ENCODE measurements at places on chromosomes 7 and 10. TPM values are rescaled to one million over a fixed set of nuclear protein-coding genes. Genes with fewer than 3 reads are reported as not detected.

The OR2A12 gene
- total RNA-seq, result not detected

The C7orf57 gene
- not detected for total RNA-seq

- DNase-seq, result no peak
Measured at GRCh38 chr7:37359662-37360444, 88.8 kb downstream of the ELMO1 start.

The VWC2 gene
- total RNA-seq, result not detected

The ACTL6B gene
- total RNA-seq, result 0.13 TPM

DNA sequence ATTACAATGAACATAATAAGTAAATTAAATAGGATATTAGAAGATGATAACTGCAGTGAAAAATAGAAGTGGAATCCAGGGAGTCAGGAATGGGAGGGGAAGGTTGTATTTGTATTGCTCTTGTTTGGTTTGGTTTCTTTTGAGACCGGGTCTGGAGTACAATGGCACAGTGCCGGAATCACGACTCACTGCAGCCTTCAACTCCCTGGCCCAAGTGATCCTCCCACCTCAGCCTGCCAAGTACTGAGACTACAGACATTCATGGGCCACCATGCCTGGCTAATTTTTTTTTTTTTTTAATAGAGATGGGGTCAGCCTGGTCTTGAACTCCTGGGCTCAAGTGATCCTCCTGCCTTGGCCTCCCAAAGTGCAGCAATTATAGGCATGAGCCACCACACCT lies 59.9 kb upstream of the LRRC4 start:
- DNase-seq, result no peak

DNA sequence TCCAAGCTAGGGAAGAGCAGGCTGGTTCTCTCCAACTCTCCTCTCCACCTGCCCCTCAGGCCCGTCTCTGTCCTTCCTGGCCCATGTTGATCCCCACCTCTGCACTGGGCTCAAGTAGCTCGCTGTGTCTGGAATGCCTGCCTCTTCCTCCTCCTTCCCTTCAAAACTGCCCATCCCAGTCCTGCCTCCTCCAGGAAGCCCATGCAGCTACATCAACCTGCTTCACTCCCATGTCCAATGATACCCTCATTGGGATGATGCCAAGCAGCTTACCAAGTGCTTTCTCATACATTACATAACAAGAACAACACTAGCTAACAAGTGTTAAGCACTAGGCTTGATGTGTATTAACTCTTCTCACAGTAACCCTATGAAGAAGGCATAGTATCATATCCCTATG lies 8.2 kb downstream of the ASB10 start:
- no peak for DNase-seq

The OGDHL gene
- 0.08 TPM for total RNA-seq

- DNase-seq, result no peak
Measured at GRCh38 chr10:76681153-76681552, 956.5 kb downstream of the KCNMA1 start.

The AFAP1L2 gene
- total RNA-seq, result 13.9 TPM

- DNase-seq, result peak; percentile 73
Measured at GRCh38 chr7:29105752-29106668, 40.3 kb downstream of the CPVL start.

DNA sequence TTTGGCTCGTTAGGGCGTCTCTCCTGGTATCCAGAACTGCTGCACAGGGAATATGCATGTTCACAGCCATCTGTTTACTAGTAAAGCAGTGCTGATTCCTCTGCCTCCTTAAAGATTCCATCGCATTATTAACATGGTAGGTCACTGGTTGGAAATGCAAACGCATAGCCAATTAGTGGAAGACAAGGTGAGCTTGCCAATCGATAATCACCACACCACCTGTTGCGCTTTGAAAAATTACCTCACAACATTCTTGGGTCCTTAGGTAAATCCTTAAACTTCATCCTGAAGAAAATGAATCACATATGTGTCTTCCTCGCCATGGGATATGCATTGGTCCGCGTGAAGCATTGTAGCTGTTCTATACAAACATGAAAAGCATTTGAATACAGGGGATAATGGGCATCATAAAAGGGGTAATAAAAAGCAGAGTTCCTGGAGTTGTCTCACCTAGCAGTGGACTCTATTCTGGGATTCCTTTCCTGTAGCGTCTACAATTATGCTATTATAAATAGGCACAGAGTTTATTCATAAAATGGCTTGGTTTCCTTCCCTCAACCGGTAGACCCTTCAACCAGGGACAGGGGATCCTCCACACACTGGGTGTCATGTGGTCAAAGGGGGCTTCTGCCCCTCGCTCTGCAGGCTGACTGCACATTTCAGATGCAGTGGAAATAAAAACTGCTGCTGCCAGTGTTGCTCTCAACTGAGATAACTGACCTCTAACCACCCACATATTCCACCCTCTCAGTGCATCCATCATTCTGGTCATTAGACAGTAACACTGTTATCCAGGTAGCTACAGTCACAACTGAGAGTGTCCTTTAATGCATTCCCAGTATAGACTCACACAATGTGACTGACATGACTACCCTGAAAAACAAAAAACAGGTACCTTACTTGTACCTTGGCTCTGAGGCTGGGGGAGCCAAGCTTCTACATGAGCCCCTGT lies 389.2 kb upstream of the NFE2L3 start:
- DNase-seq, result no peak

- no peak for DNase-seq
Measured at GRCh38 chr10:77584938-77585337, 52.7 kb downstream of the KCNMA1 start.

GRCh38 chr7:115477193-115477651 lies 553.3 kb downstream of the TFEC start:
- DNase-seq, result no peak

DNA sequence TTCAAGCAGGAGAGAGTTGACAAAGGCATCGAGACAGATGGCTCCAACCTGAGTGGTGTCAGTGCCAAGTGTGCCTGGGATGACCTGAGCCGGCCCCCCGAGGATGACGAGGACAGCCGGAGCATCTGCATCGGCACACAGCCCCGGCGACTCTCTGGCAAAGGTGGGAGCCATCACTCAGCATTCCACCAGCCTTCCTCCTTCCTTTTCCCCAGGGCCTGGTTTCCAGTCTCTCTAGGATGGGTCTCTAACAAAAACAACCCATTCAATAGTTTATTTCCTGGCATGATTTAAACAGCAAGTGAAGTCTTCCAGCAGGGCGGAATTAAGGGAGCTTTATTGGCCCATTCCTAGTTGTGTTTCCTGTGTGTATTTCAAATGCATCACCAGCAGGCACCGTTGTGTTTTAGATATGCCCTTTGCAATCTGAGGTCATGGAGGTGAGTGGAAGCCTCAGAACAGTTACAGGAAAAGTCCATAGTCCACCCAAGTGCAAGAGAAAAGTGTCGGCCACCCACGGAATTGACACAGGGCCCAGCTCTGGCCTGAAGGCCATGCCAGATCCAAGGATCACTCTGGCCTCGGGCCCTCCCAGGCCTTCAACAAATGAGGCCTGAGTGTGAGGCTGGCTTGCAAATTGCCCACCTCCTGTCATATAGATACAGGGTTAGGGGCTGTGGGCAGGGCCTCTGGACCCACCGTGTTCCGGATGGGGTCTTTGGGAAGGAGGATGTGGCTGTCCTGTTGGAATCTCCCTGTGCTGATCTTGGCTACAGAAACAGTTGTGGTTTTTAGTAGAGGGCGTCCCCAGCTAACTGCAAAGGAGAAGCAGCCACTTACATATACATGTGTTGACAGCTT lies 46.9 kb upstream of the TRIM8 start:
- no peak for DNase-seq

GRCh38 chr10:95279042-95279820 lies 11.6 kb downstream of the PDLIM1 start:
- no peak for DNase-seq
